Mammary epithelial cell (primary cell): ENCODE measurements at places on chromosomes 7 and 10.
A peak's percentile ranks its signal among the peaks of the same experiment; 100 is the strongest.

DNA sequence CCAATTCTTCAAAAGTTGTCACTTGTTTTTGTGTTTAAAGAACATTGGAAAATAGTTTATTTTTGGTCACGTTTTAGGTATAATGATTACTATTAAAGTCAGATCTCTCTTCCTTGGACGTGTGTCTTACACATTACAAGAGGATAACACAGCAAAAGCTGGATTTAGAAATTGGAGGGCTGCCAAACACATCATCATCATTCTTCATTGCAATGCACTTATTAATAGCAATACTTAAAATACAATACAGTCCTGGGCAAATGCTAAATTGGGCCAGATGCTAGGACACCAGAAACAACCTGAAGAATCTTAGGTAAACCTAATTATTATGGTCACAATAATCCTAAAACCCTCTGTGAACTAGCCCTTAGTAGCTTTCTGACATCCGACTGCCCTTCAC lies 303.6 kb downstream of the DGKB start:
- DNase-seq = peak; percentile 21

GRCh38 chr7:12494687-12495024 lies 75.9 kb upstream of the SCIN start:
- no peak for DNase-seq

DNA sequence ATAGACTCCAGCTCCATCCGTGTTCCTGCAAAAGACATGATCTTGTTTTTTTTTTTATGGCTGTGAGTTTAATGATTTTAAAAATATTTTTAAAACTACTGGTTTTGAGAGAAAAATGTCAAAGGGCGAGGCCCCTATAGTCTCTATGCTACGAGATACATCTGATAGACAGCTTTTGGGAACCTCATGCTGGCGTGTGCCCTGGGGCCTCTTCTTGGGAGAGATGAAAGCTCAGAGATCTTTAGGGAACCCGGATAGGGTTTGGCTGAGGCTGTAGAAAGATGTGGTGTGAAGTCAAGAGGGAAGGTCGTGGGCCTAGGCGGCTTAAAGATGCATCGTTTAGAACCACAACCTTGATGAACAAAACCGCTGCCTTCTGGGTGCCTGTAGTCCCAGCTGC lies 70.2 kb downstream of the PDIA4 start:
- DNase-seq = no peak

- DNase-seq = no peak
These were observed 20.0 kb downstream of the IMPDH1 start for GRCh38 chr7:128389618-128390329.
